Stimulated activated CD8-positive, alpha-beta memory T cell treated with anti-CD3 and anti-CD28 coated beads, Interleukin-2, amount 100 ng/mL, for 1 hour (primary cell): ENCODE measurements at places on chromosomes 6 and 20.

DNA sequence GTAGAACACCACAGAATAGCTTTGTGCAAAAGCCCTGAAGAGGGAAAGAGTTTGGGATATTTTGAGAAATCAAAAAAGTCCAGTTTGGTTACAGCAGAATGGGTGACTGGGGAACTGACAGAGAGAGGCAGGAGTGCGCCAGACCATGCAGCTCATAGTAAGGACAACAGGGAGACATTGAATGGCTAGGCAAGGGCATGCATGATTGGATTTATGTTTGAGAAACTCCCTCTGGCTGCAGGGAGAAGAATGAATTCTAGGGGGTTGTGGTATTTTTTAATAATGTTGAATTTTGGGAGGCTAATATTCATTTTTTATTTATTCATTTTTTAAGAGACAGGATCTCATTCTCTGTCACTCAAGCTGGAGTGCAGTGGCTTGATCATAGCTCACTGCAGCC is 49.9 kb downstream of the TGM2 start:
- DNase-seq, result no peak

DNA sequence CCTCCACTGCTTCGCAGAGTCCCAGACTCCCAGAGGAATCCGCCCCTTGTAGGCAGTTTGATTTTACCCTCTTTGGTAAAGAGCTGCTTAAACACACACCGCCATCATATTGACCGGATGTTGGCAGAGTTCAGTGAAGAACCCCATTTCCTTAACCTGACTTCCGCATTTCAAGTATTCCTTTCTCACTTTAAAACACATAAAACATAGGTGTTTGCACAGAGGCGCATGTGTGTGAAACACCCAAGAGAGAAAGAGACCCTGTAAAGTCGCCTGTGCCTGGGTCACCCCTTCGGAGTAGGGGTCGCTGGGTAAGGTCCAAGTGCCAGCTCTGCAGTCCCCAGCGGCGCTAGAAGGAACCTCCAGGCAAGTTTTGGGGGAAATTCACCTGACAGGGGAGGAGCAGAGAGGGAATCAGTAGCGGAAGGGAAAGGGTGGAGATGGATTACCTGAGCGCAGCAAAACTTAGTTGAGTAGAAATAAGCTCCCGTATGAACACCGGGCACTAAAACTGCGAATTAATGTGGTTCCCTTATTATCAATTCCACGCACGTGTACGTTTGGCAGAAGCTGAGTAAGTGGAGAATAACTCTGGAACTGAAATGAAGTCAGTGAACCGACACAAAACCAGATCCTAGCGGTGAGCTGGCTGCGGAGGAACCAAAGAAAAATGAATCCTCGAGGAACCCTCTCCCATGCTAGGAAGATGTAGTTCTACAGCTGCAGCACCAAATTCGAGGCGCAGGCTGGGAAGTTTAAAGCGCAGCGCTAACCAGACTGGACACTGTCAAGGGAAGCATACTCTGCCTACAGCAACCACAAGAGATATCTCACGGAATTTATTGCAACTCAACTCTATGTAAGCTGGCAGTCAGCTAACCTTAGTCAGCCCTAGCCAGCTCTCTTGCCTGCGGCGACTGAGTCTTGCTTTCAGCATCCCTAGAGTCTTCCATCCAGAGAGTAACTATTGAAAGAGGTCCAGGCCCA is 3.5 kb upstream of the HTR1B start:
- no peak for DNase-seq

DNA sequence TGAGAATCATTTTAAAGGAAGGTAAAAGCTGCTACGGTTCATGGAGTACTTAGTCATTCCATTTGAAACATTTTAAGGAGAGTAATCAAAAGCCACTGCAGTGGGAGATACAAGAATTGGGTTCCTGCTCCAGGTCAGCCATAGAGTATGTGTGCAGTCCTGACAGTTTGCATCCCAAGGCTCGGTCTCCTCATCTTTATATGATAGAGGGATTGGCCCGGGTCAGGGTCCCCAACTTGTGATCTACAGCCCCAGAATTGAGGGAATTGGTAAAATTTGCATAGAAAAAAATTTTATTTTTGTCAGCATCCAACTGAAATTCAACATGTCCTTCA is 147.4 kb upstream of the PRND start:
- no peak for DNase-seq

DNA sequence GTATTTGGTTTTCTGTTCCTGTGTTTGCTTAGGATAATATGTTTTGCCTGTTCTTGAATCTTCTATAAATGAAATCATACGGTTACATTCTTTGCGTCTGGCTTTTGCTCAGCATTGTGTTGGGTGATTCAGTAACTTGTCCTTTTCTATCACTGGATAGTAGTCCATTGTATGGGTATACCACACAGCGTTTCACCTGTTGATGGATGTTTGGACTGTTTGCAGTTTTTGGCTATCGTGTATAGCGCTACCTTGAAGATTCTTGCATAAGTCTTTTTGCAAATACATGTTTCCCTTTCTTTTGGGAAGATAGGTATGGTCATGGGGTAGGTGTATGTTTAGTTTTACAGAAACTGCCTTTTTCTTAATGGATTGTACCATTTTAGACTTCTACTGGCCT is 9.5 kb downstream of the MYBL2 start:
- DNase-seq, result no peak

GRCh38 chr20:59721386-59721785 is 117.0 kb downstream of the PHACTR3 start:
- no peak for DNase-seq

- no peak for DNase-seq
Measured at GRCh38 chr20:59247731-59248684, 52.4 kb upstream of the EDN3 start.
